ENCODE measurements at places on chromosomes 7 and 10.

DNA sequence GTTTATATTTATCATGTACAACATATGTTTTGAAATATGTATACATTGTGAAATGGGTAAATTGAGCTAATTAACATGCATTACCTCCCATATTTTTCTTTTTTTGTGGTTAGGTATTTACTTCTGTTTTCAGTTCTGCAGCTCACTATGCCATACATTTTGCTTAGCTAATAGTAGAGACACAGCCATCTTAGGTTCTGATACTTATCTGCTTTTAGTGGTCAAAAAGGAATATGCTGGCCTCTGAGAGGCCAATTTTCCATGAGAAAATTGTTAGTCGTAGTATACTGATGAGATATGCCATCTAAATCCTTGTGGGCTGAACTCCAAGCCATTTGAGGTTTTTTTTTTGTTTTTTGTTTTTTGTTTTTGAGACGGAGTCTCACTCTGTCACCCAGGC, 31.0 kb downstream of the SGPL1 start:
- no peak for DNase-seq

GRCh38 chr10:18713077-18713476, 53.8 kb downstream of the ARL5B start:
- peak; percentile 78 for DNase-seq

DNA sequence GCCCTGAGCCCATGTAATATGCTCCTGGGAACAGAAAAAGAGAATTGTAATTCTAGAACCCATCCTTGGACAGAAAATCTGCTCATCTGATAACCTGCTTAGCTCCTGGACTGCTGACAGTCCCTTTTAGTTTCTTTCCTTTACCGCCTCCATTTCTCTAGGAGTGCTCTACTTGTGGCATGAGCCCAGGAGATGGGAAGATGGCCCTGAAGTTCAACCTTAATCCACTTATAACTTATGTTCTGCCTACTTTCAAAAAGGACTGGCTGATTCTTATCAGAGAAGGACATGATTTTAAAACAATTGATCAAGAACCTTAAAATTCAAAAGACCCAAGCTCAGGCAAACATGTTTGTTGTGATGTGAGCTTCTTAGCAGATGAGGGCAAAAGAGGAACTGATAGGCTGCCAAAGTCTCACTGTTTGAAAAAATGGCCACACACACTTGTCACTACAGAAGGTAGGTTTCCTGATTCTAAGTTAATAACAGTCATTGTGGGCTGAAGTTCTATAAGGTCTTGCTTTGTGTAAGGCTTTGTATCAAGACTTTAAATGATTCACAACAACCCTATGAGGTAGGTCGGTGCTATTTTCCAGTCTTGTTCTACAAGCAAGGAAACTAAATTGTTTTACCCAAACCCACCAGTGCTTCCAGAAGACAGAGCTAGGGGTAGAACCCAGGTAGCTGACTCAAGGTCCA, 94.3 kb upstream of the AFAP1L2 start:
- DNase-seq, result no peak

DNA sequence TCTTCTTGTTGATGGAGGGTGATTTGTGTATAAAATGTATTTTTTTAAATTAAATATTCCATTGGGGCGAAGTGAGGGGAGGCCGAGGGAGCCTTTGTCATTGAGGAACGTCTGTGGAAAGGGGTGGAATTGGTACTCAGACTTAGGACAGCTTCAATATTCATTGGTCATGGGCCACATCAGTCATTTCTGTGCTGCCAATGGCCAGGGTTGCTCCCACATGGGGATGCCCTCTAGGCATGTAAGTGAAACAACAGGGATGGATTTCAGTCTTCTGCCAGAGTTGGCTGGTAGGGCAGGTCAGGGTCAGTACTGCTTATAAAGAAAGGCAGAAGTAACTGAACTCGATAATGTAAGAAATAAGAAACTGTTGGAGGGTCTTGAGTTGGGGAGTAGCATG, 47.2 kb downstream of the NEURL1 start:
- peak; percentile 9 for DNase-seq

DNA sequence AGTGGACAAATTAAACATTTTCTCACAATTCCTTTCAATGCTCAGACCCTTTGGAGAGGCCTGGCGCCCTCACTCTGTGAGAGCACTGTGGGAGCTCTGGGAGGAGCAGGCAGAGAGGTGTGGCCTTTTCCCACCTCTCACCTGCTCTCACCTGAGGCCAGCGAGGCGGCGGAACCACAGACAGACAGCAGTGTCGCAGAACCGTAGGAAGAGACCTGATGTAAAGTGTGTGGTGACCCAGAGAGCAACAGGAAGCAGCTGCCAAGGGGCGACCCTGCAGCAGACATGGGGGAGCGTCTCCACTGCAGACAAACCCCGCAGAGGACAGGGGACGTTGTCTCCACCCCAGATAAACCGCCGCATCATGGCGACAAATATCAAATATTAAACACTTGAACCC, 15.6 kb upstream of the PARP12 start:
- DNase-seq, result no peak

GRCh38 chr7:19111474-19112273, 5.8 kb downstream of the TWIST1 start:
- peak; percentile 69 for DNase-seq

DNA sequence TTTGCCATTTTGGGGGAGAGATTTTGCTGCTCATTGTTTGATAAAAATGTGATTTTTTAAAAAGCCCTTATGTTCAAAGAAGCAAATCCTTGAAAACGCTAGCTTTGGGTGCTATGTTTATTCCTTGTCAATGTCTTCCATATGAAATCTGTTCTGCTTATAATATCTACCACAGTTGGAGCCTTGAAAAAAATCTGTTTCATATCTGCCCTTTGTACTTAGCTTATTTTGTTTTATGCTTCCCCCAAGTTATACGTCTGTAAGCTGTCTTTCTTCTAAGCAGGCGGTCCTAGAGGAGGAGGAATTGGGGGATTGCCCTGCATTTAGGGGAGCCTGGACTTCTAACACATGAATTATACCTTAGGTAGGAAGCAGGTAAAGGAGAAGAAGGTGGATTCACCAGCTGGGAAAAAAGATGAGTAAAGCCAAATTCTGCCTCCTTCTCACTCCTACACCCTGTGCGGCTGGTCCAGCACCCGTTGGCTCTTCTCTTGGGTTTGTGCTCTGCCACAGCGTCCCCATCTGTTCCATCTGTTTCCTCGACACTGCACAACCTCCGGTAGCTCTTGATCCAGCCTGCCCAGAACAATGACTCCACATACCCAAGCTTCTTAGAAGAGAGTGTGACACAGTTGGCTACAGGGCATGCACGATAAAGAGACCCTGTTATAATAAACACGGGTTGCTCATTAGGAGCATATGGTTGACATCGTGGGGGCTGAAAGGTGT, 31.9 kb upstream of the NEUROD6 start:
- no peak for DNase-seq

DNA sequence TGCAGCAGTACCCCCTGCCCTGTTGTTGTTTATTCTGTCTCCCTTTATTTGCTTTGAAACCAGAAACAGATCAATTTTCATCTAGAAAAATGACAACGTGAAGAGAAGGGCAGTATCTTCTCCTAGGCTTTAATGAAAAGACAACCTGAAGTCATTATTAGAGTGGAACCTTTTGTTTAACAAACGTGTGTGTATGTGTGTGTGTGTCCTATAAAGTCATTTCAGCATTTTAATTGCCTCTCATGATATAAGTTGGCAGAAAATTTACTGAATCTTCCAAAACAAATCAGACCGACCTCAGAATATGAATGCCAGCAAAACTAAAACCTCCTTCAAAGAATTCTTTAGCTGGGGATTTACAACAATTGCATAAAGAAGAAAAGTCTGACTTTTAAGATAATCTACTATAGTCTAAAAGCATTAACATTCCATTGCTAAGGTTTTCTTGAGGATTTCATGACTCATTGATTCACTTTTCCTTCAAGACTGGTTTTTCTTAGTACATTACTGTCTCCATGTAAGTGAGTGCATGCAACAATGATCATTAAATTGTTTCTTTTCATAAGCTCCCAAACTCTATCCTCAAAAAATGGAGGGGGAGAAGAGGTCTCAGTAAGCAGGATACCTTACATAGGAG, 3.2 kb downstream of the GLI3 start:
- peak; percentile 66 for DNase-seq

GRCh38 chr10:89846786-89847185, 145.4 kb downstream of the KIF20B start:
- no peak for DNase-seq

Data from fibroblast of skin of right quadriceps (primary cell).